Cortex of kidney (tissue), 1 donor: ENCODE measurements at places on chromosomes 16 and 17.

DNA sequence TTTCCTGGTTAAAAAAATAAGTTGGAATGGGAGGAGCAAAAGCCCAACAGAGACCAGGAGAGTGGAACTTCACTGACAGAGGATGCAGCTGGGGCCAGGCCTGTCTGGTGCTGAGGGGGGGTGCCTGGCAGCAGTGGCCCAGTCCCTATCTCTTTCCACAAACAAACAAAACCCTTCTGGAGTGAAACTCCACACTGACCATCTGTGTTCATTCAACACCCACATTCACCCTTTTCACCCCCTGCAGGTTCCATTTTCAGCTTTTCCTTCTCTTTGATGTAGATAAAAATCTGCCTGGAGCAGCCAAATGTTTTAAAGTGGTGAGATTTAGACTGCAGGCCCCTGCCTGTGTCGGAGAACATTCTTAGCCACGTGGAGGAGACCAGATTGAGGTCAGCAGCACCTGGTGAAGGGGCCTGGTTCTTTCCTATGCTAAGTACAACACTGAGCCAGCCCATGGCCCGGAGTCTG, 161.4 kb upstream of the CDH11 start:
- DNase-seq: no peak

DNA sequence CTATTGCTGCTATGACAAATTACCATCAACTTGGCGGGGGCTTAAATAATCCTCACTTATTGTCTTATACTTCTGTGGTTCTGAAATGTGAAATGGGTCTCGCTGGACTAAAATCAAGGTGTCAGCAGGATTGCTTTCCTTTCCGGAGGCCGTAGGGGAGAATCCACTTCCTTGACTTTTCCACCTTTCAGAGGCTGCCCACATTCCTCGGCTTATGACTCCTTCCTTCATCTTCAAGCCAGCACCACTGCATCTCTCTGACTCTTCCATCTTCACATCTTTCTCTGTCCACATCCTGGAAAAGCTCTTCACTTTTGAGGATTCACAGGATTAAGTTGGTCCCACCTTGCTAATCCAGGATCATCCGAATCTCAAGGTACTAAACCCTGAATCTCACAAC, 217.8 kb downstream of the GRIN2A start:
- no peak for DNase-seq

DNA sequence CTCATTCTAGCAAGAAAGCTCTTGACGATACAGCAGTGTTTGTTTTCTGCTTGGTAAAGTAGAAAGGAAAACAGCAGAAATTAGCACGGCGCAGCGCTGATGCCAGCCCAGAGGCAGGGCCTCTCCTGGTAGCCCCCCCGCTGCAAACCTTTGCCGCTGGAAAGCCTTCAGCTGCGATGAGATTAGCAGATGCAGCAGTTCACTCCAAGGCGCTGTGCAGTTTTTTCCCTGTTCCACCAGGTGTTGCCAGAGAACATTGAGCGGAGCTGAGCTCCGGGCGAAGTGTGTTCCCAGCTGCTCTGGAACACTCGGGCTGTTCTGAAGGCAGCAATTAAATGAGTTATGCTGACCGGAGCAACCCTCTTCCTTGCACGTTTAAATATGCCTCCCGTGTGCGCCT, 72.5 kb downstream of the RBFOX1 start:
- DNase-seq: no peak

- DNase-seq: no peak
Measured at GRCh38 chr16:57938936-57939871, 31.7 kb downstream of the CNGB1 start.

DNA sequence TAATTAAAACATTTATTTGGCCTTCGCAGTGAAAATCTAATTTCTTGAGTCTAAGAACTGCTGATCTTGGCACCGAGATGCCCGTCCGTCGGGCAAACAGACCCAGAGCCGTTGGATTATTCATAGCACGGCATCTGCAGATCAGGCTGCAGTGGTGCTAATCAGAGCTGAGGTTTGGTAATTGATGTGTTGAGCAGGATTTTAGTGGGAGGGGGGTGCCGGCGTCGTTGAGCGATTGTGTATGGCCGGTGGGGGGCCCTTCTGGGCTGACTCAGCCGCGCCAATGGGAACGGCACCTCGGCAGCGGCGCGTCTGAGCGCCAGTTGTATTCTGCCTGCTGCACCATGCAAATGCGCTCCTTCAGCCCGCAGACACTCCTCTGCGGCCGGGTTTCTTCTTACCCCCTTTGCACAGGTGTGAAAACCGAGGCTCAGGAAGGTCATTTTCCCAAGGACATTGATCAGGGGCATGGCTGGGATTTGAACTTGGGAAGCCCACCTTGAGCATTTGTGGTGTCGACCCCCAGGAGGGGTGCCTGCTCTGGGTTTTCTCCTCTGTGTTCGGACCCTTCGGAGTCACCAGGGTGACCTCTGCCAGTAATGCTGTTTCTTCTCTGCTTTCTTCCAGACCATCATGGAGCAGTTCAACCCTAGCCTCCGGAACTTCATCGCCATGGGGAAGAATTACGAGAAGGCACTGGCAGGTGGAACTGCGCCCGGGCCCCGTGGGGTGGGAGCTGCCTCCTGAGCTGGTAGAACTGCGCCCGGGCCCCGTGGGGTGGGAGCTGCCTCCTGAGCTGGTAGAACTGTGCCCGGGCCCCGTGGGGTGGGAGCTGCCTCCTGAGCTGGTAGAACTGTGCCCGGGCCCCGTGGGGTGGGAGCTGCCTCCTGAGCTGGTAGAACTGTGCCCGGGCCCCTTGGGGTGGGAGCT, 18.4 kb downstream of the BAIAP2 start:
- DNase-seq: no peak
